ENCODE measurements at places on chromosomes 3 and 15. TPM values are rescaled to one million over a fixed set of nuclear protein-coding genes. Genes with fewer than 3 reads are reported as not detected.

Gene NR2E3
- not detected for total RNA-seq

GRCh38 chr15:65212097-65212496 is 824 bp upstream of the CILP start:
- no peak for DNase-seq

DNA sequence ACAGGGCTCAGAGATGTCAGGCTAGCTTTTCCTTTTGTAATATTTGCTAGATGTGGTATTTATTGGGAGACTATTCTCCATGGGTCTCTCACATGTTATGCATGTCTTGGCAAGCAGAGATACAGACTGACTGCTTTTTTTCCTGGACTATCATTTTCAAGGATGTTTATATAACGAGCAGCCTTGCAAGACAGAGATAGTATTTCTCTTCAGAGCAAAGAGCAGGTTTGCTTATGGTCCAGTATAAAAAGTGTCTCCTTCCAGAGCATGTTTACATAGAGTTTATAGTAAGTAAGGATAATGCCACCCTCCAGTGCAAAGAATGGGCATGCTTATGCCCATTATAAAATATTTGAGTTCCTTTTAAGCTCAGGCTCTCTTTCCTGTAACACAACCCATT is 24.6 kb downstream of the GTF2E1 start:
- DNase-seq = no peak

DNA sequence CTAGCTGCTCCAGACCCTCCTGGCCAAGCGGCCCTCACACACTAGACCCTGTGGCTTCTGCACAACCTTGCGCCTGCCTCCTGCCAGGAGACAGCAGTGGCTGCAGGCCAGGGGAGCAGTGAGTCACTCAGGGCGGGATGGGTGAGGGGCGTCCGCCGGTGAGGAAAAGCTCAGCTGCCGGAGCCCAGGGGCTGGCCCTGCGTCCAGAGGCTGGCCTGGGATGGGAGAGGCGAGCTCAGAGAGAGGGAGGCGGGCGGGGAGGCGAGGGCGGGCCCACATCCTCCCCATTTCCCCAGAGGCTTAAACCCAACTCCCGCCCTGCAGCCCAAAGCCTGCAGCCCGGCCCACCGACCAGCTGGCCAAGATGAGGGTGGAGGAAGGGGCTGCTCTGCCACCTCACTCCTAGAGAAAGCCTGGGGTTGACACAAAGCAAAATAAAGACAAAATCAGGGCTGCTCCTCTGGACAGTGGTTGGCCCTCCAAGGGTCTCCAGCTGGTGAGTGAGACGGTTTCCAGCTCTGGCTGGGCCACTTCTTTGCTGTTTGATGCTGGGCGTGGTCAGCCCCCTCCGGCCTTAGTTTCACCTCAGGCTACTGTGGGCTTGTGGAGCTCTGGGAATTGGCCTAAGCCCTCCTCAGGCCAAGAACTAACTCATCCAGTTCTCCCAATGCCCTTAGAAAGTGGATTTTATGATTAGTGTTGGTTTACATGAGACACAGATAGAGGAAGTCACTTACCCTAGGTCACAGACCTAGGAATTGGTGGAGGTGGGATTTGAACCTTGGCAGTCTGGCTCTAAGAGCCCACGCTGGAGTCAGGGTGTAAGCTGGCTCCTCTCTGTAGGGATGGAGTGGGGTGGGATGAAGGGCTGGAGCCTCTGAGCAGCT is 50.6 kb downstream of the IQSEC1 start:
- DNase-seq = peak; percentile 84

Gene IL17RE
- 1.1 TPM for total RNA-seq
